ENCODE measurements at places on chromosomes 3 and 15. TPM values are rescaled to one million over a fixed set of nuclear protein-coding genes. Genes with fewer than 3 reads are reported as not detected.
A peak's percentile ranks its signal among the peaks of the same experiment; 100 is the strongest.

DNA sequence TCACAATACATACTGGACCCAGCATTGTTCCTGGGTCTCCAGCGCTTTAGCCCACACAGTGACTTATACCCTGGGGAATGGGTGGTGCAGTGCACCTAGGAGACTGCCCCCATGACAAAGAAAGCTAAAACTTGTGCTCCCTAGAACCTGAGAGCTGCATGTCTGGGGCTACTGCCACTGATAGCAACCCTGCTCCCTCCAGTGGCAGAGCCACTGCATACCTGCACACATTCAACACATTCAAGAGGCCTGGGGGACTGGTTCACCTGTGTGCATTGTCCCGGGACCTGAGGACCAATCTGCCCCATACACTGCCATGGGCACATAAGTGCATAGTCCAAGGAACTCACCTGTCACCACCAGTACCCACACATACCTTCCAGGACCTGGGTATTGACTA, 302.7 kb upstream of the MANF start:
- ATAC-seq = no peak

DNA sequence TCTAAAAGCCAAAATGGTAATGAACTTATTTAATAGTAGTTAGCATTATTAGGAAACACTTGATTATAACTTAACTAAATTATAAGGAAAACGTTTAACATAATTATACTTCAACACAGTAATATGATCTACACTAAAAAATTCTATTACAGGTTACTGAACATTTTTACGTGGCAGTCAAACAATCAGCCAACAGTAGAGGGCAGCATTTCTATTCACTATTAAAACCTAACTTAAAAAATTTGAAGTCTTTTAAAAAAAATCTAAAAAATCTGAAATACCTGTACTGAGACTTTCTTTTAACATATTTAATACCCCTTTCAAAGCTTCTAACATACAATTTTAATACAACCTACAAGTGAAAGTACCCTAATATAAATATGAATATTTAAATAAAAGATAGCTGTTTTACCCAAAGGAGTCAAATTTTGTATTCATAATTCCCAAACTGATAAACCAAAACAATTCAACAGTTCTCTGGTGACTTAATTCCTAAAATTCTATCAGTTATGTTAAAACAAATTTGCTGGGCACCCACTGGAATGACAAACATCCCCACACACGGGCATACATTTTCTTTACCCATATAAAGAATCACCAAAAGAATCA, 41.5 kb downstream of the DLG1 start:
- no peak for ATAC-seq

DNA sequence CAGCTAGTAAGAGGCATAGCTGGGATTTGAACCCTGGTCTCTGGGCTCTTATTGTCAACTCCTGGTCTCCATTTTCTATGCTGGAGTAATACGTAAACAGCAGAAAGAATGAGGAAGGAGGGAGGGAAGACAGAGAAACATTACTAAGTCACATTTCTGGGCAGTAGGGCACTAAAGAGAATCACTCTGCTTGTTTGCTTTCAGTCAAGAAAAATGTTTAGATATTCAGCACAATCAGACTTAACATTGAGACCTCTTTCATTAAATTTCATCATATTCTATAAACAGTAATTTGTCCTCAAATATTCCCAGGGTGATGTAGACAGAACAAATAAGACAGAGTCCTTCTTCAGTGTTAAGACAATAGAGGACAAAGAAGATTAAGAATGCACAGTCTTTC, 67.7 kb upstream of the BNC1 start:
- no peak for ATAC-seq

Gene GOLGA8K
- total RNA-seq = not detected

DNA sequence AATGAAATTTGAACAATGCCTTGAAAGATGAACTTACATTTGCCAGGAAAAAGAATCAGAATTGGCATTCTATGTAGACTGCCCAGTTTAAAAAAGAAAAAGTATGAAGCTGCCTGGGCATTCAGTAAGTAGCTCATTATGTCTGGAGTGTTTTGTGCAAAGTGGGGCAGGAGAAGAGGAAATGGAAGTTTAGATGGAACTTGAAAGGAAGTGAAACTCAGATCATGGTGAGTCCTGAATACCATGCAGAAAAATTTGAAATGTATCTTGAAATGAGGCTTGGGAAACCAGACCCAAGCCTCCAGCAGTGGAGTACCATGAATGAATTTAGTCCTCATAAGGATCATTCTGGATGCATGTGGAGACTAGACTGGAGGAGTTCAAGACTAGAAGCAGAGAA, 4.8 kb upstream of the MORC1 start:
- ATAC-seq = no peak

DNA sequence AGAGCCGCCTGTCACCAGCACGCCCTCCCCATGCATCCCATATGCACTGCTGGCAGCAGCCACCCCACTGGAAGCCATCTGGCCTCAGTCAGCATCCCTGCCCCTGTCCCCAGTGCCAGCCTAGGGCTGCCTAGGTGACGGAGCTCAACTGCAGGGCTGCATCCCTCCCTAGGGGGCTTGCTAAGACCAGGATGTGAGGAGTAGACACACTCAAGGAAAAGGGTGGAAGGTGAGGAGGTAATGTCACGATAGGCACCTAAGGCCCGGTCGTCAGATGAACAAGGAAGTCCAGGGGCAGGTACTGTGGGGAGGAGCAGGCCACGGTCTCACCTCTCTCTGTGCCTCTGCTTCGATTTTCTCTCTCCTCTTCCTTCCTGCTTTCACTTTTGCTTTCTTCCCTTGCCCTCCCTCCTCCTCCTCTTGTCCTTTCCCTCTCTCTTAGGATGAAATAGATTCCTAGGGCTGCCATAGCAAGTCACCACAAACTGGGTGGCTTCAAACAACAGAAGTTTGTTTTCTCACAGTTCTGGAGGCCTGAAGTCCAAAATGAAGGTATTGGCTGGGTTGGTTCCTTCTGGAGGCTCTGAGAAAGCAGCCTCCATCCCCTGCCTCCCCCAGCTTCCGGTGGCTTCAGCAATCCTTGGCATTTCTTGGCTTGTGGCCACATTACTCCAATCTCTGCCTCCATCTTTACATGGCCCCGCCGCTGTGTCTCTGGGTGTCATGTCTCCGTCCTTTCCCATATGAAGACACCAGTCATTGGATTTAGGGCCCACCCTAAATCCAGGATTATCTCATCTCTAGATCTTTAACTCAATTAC, 298.3 kb downstream of the SHQ1 start:
- ATAC-seq = peak; percentile 28

DNA sequence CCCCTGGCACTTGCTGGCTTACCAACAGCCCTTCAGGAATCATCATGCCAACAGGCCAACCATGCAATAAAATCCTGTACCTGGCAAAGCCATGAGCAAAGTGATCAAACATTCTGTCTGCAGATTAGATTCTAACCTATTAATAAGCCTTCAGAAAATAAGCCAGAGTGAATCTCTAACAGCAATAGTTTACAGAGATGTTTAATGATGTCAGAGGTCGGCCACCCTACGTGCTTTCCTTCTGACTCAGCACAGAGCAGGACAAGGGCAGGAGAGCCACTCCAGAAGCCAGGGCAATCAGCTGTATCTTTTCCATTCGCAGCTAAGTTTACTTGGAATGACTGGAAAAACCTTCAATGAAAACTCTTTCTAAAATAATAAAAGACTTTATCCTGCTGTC, 13.1 kb downstream of the COL8A1 start:
- ATAC-seq = no peak

DNA sequence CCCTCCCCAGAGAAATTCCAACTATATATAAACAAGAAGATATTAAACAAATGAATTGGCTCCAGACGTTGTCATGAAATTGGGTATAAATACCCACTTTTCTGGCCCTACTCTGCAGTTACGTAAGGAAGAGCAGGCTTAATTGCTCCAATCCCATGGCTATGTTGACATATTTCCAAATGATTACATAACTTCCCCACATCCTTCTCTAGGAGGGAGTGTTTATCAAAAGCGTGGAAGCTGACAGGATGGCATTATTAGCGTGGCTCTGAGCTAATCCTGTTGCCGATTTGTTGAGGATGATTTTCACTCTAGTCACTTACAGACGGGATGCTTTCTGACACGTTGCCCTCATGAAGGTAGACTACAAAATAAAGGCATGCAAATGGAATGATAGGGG, 347.5 kb upstream of the TMCO5A start:
- ATAC-seq = no peak

- no peak for ATAC-seq
Observed at GRCh38 chr3:103047640-103048039, 612.8 kb downstream of the ZPLD1 start.

- ATAC-seq = no peak
Observed at GRCh38 chr3:47054412-47054811, 74.9 kb downstream of the NBEAL2 start.

DNA sequence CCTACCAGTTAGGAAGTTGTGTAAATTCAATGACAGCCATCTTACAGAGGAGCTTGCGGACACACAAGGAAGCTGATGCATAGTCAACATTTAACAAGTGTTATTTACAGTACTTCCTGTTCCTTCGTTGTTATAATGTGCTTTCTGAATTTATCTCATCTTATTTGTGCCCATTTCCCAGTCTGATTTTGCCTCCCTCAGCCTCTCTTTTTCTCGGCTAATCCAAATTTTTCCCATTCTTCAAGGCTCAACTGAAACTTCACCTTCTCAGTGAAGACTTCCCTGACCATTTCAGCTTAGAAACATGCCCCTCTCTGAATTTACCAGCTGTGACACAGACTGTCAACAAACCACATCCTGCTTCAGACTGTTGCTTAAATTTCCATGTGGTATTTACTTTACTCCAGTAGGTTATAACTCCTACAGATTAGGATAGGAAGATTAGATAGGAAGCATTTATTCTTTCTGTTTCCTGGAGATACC, 55.7 kb upstream of the CP start:
- ATAC-seq = peak; percentile 50

Gene CASR
- not detected for total RNA-seq

GRCh38 chr15:39908186-39908585, 11.9 kb downstream of the GPR176 start:
- peak; percentile 67 for ATAC-seq

- ATAC-seq = no peak
Observed at GRCh38 chr3:33424606-33425452, 15.4 kb downstream of the UBP1 start.

DNA sequence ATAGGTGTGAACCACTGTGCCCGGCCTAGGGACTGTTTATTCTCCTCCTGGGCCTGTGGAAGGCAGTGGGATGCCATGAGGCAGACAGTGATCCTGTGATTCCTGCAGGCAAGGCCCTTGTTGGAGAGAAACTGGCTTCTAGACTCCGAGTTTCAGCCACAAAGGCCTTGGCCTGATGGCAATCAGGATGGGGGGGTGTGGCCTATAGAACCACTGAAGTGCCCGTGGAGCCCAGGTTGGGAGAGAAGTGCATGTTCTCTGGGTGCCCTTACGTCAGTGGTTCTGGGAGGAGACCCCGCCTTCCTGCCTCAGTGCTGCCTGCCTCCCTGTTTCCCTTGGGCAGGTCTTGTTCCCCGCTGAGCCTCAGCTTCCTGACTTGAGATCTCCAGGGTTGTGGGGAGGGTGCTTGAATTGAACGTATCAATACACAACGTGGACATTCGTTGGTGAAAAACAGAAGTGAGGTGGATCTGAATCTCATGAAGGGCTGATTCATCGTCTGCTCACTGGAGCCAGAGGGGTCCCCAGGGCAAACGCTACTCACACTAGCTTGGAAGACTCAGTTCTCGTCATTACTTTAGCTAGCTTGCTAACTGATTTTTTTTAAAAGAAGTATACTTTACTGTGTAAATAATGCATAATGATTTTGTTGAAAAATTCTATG, 31.8 kb downstream of the IRAK2 start:
- no peak for ATAC-seq

GRCh38 chr3:57144952-57145351, 20.2 kb downstream of the IL17RD start:
- no peak for ATAC-seq

Gene MGLL
- 135 TPM for total RNA-seq

DNA sequence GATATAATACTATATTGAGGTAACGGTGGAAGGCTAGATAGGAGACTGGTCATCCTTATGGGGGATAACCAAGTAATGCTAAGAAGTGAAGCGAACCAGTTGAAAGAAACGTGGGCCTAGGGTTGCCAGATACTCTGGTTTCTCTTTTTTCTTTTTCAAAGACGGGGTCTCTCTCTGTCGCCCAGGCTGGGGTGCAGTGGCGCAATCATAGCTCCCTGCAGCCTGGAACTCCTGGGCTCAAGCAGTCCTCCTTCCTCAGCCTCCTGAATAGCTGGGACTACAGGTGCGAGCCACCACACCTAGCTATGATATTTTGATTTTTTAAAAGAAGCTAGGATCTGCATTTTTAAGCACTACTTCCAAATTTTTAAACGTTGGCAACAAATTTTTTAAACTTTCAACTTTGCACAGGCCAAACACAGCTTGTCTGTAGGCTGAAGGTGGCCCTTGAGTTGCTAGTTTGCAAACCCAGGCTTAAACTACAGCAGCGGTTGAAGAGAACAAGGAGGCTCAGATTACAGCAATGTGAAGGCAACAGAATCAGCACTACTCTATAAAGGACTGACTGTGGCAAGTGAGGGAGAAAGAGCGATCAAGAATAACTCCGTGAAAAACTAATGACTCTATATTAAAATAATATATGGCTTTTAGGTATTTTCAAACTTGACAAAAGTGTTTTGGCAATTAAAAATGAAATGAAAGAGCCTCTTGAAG, 1.2 kb upstream of the RUBCN start:
- no peak for ATAC-seq

Gene TTLL13
- total RNA-seq = not detected

Gene CRABP1
- total RNA-seq = not detected

Gene GOLGA6L4
- total RNA-seq = 2.4 TPM

- ATAC-seq = no peak
Observed at GRCh38 chr3:66808891-66809594, 189.1 kb upstream of the KBTBD8 start.

Gene IL5RA
- total RNA-seq = not detected

Gene FOXL2NB
- not detected for total RNA-seq

- ATAC-seq = no peak
Observed at GRCh38 chr3:146712806-146713205, 107.7 kb upstream of the PLSCR5 start.

Gene DOCK3
- total RNA-seq = 0.84 TPM

DNA sequence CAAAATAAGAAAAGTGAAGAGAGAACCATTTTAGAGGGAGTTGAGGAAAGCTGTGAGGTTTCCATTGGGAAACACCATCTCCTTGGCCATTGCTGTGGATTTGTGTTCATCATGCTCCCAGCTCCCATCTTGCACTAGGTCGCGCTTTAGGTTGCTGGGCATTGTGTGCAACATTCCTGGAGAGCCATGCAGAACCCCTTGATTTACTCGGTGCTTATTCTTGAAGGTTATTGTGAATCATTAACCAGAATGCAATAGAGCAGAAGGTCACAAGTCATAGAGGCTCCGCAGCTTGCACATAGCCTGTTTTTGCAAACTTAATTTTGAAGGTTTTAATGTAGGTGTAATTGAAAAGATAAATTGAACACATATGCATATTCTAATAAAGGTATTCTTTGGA, 239.2 kb upstream of the IL12A start:
- no peak for ATAC-seq

GRCh38 chr3:99356696-99357095, 281.7 kb upstream of the COL8A1 start:
- ATAC-seq = no peak

Gene SMCO1
- not detected for total RNA-seq
